Activated T-cell treated with anti-CD3 and anti-CD28 coated beads for 1 hour (primary cell): ENCODE measurements at places on chromosomes 6 and 20.

GRCh38 chr6:15329197-15329671 lies 83.4 kb downstream of the JARID2 start:
- no peak for DNase-seq

DNA sequence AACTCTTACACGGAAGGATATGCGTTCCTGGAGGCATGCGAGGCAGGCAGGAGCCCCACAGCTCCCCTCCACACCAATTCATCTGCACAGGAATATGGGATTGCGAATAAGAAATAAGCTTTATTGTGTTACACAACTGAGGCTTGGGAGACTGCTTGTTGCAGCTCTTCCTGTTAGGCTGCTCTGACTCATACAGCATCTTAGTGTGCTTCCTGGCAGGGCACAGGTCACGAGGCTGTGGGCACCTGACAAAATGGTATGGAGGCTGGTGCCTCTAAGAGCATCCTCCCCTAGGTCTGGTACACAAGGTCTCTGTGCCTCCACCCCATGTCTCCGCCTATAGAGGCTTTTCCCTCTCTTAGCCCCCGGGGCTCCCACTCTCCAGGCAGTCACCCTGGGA lies 6.8 kb downstream of the SLC22A3 start:
- DNase-seq: no peak

DNA sequence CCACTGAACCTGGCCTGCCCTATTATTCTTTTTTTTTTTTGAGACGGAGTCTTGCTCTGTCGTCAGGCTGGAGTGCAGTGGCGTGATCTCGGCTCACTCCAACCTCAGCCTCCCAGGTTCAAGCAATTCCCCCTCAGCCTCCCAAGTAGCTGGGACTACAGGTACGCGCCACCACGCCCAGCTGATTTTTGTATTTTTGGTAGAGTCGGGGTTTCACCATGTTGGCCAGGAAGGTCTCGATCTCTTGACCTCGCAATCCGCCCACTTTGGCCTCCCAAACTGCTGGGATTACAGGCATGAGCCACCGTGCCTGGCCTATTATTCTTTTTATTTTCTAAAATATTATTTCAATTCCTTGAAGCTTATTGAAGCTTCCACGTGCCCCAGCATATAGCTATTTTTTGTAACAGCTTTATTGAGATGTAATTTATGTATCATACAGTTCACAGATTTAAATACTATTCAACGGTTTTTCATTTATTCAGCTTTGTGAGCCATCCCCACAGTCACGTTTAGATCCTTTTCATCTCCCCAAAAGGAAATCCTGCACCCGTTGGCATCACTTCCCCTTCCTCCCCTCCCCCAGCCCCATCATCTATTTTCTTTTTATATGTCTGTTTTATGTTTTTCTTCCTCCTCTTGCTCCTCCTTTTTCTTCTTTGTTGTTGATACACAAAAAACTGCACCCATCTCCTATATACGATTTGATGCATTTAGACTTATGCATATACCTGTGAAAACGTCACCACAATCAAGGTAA lies 13.5 kb upstream of the MDFI start:
- no peak for DNase-seq

DNA sequence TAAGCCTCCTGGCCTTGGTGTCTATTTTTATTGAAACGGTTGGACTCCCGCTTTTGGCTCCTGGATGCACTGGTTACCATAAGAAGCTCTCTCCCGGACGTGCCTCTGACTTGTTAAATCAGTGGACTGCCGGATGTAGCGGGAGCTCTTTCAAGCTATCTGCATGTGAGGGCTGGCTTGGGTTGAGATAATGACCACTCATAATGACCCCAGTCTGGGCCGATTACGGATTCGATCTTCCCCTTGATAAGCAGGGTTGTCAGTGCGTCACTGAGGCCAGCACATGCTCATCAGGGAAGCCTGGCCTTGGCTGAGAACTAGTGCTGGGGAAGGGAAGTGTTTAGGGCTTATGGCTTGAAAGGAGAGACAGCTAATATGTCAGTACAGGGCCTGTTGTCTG lies 528.1 kb downstream of the CDH26 start:
- DNase-seq: no peak

GRCh38 chr6:152948150-152948768 lies 34.6 kb downstream of the FBXO5 start:
- DNase-seq: no peak

- DNase-seq: no peak
Measured at GRCh38 chr6:7959453-7959852, 48.9 kb upstream of the TXNDC5 start.

- DNase-seq: no peak
Measured at GRCh38 chr20:2528671-2529271, 7.6 kb upstream of the TMC2 start.

DNA sequence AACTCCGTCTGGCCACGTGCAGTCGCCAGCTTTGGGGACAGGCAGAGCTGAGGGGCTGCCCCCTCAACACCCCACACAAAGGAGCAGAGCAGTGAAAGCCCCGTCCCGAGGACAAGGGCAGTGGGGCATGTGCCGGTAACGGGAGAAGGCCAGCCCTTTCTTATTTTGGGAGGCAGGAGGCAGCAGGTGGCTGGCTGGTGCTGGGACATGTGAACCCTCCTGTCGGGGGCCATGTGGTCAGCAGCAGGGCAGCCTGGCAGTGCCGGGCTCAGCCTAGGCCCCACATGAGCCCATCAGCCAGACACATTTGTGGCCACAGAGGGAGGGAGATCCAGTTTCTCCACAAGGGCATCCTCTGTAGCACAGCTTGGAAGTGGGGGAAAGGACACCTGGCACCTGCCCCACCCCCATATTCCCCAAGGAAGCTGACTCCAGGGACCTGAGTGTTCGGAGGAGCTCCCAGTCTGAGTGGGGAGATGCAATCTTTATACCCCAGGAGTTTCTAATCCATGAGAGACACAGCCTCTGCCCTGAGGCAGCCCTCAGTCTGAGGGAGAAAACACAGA lies 137.6 kb downstream of the MRPL14 start:
- no peak for DNase-seq

GRCh38 chr6:154951345-154952200 lies 43.5 kb upstream of the TIAM2 start:
- no peak for DNase-seq

- no peak for DNase-seq
Measured at GRCh38 chr20:15162079-15162647, 824.8 kb upstream of the FLRT3 start.

GRCh38 chr20:47708953-47709833 lies 76.1 kb downstream of the SULF2 start:
- DNase-seq: no peak

- DNase-seq: no peak
Measured at GRCh38 chr6:104750449-104750848, 109.3 kb downstream of the HACE1 start.

GRCh38 chr6:70860045-70860444 lies 96.8 kb downstream of the B3GAT2 start:
- no peak for DNase-seq

DNA sequence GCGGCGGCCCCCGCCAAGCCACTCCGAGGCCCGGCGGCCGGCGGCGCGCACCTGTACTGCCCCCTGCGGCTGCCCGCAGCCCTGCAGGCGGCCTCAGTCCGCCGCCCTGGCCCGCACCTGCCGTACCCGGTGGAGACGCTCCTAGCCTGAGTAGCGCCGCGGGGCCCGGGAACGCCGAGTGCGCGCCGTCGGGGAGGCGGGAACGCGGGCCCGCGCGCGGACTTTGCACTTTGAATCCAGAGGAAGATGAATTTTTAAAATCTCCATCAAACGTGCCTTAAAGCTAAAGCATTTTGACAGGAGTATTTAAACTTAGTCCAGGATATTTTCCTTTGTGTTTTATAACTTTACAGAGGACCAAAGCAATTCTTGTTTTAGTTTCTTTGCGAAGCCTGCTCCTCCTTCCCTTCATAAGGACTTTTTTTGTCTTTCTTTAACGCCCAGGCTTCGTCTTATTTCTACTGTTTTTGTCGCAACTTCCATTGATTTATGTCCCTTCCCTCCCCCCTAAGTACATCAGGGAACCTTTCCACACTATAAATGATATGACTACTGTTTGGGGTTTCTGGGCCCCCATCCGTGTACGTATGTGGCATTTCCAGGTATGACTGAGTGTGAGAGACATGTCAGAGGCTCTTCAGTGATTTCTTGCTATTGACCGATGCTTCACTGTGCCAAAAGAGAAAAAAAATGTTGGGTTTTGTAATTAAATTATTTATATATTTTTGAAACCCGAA lies 2.0 kb downstream of the FOXQ1 start:
- no peak for DNase-seq
